ENCODE measurements at places on chromosomes 7 and 10.

DNA sequence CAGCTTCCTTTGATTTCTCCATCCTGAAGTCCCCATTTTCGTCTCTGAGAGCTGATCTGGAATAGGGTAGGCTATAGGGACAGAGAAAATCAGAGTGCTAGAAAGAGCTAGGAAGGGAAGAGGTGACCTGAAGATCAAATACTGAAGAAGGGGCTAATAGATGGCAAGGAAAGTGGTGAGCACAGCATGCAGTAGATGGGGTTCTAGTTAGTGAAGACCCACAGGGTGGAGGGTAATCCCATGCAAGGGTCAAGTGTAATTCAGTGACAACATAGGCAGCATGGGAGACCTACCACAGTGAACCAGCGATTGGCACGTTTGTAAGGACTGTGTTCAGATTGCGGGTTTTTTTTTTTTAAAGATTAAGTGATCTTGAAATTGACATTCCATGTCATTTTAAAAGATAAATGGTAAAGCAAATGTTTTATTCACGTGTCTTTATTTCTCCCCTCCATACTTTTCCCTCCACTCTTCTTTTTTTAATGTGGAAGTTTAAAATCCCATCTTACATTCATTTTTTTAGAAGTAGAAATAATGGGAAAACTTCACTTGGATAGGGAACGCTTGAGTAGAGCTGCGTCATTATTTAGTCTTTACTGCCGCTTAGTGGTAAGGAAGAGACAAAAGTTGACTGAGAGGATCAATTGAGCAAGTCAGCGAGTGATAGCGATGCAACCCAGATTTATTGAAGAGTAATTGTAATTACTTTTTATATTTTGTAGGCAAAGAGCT lies 21.0 kb upstream of the ABI1 start:
- DNase-seq = no peak

DNA sequence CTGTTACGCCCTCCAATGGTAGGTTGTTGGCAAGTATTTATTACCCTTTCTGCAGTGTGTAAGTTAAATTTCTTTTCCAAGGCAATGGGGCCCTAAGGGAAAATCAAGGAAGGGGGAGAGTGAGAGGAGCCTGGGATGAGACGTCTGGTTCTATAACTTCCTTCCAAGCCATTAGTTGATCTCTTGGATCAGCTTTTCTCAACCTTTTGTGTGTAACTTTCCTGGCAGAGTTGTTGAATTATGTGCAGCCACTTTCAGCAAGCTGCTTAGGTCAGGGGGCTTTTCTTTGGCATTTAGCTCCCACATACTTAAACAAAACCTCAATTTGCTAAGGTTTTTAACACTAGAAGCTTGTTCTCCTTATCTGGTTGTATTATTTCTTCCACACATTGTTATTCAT lies 127.1 kb downstream of the NXPH1 start:
- DNase-seq = no peak

- DNase-seq = no peak
Observed at GRCh38 chr10:61065051-61065450, 121.1 kb upstream of the RHOBTB1 start.

DNA sequence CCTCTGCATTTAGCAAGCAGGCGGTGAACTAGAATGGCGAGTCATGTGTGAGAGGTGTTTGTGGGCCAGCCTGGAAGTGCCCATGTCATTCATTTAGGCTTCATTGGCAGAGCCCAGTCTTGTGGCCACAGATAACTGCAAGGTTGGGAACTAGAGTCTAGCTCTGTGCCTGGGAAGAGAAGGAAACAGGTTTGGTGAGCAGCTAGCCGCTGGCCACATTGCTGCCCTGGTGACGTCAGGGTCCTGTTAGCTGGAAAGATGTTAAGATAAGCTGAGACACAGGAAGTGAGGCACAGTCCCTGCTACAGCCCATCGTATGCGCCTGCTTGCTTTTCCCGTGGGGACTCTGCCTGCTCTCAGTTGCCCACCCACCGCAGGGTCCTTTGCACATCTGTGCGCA lies 185.5 kb downstream of the CAMK1D start:
- DNase-seq = no peak

GRCh38 chr7:112930787-112931186 lies 140.6 kb upstream of the TMEM168 start:
- no peak for DNase-seq

DNA sequence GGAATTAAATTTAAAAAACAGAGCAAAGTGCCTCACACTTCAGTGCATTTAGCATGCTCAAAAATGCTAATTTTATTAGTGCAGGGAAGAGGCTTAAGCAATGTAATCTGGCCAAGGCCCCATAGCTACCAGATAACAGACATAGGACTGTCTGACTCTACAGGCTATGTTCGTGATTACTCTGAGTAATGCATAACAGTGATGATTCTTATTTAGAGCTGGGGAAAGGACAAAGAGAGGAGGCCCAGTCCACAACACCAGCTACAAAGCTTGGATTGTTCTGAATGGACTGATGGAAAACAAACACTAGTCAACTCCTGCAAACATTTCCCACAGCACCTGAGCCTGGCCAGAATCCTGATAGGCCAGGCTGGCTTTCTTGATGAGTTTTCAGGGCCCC lies 8.4 kb upstream of the CH25H start:
- DNase-seq = no peak

DNA sequence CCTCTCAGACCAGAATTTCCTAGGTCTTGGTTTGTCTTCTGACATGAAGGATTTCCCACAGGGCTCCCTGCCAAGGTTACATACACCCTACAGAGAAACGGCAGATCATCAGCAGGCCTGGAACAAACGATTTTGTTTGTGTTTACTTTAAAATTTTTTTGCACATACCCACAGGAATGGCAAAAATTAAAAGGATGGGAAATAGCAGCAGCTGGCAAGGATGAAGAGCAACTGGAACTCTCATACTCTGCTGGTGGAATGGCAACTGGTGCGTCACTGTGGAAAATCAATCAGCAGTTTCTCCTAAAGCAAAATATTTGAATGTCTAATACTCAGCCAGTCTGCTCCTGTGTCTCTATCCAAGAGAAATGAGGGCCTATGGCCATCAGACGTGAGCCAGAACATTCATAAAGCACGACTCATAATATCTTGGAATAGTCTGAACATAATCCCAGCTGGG lies 6.5 kb downstream of the BAIAP2L1 start:
- no peak for DNase-seq

GRCh38 chr10:69816521-69816920 lies 14.8 kb downstream of the COL13A1 start:
- DNase-seq = no peak

DNA sequence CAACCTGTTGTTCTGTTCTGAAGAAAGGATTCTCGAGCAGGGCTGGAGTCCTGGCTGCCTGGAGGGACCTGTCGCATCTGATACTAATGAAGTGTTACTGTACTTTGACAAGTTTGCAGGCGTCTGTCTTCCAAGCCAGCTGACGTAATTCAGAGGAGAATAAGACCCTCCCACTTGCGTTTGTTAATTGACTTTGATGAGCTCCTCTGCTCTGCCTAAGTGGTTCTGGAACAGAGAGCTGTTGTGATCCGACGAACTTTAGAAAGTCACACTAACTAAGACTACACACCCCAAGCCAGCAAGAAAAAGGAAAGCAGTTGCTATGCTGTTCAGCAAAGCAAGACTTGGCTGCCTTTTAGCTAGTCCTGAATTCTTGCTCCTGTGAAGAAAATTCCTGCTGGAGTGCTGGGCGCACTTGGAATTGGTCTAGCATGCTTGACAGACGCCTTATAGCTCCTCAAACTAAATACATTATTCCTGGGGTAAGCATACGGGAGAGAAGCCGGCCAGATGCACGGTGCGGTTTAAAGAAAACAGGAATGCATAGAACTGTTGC lies 200.3 kb downstream of the CACNB2 start:
- DNase-seq = no peak

DNA sequence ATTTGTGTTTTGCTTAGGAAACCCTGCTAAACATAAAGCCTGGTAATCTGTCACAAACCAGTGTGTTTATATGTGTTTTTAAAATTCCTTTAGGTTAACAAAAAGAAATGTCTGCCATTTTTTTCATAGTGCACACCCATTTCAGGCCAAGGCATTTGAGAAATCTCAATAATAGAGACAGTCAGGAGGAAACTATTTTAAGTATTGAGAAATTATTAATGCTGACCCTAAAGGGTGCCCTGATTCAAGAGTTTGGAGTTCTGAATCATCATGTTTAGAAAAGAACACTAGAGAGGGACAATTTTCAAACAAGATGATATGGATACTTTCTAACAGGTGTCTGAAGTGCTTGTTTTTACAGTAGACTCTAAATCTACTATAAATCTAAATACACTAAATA lies 28.7 kb downstream of the MALRD1 start:
- DNase-seq = no peak

DNA sequence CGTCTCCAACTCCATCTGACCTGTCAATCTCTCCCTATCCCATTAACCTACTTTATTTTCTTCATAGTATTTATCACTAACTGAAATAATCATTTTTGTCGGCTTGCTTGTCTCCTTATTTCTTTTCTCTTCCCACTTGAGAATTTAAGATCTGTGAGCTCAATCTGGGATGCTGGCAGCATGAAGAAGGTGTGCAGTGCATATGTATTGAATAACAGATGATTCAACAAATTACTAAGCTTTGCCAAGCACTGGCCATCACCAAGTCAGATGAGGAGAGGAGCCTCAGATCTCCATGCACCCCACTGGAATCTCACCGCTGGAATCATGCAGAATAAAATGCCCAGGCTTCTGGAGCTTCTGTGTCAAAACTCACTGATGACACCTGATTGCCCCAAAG lies 47.6 kb upstream of the PPP1R3C start:
- DNase-seq = no peak

DNA sequence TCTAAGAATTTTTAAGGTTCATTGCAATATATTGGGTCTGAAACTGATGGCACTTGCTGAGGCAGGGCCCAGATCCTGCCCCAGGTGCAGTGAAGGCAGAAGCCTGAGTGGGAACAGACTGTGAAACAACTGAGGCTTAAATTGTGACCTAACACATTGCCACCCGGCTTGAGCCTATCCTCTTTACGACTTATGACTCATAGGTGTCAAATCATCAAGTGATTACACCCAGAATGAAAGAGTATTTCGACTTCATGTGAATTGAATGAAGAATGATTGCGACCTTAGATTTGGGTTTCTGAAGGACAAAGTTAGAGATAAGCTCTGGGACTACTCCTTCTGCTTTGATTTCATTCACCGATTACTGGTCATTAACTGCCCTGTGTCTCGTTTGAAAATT lies 200.9 kb downstream of the CREB5 start:
- DNase-seq = no peak

- no peak for DNase-seq
Observed at GRCh38 chr10:132417957-132418441, 21.0 kb downstream of the PWWP2B start.

- no peak for DNase-seq
Observed at GRCh38 chr7:41027428-41028115, 675.3 kb downstream of the INHBA start.

- DNase-seq = no peak
Observed at GRCh38 chr7:41311301-41311700, 391.6 kb downstream of the INHBA start.

- no peak for DNase-seq
Observed at GRCh38 chr10:43375401-43376020, 4.1 kb downstream of the FXYD4 start.

DNA sequence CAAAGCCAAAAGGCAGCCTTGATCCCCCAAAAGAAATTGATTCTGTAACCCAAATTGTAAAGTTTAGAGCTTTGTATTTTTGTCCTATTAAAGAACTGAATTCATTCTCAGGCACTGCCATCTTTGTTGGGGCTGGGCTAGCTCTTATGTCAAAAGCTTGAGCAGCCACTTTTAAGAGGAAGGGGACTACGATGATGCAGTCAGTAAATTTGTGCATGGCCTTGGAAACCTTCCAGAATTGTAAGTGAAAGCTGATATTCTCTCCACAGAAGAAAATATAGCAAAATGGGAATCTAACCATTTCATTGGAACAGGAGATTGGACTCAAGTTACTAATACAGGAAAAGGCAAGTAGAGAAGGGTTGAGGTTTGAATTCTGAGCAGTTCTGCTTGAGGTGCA lies 50.1 kb downstream of the RBM20 start:
- DNase-seq = no peak

- no peak for DNase-seq
Observed at GRCh38 chr10:29033311-29033940, 255.4 kb upstream of the LYZL1 start.

DNA sequence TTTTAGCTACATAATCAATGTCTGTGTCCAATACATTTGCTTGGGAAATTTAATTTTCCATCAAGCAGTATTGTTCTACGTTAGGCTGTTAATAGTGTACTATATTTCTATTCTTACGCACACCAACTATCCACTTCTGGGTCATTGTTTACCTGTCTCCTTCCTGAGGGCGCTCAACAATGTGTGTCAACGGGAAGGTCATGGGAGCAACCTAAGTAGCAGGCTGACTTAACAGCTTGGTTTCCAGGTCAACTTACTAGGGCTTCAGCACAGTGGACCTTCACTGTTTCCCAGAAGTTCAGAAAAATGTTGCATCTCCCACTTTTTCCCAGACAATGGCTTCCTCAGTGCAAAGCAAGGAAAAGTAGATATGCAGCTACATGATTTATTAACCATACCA lies 13.7 kb downstream of the THSD7A start:
- DNase-seq = no peak

DNA sequence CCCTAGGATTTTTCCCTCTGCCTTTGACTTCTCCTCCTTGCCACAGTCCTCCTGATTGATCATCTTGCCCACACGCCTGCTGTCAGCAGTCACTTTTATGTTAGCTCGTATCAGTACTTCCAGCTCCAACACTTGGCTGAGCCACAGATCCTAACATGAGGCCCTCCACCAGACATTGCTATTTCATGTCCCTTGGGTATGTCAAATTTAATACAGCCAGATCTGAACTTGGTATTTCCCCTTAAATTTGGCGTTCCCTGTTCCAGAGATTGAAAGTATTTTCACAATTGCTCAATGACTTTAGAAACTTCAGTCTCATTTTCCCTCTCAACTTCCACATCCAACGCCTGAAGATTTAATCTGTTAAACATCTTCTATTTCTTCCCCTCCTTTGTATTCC lies 140.4 kb downstream of the RNLS start:
- DNase-seq = no peak

Measured in stimulated activated CD8-positive, alpha-beta memory T cell treated with anti-CD3 and anti-CD28 coated beads, Interleukin-12 subunit alpha, Interleukin-12 subunit beta, amount 100 ng/mL, for 1 hour (primary cell).